ENCODE measurements at places on chromosomes 12 and 14.

DNA sequence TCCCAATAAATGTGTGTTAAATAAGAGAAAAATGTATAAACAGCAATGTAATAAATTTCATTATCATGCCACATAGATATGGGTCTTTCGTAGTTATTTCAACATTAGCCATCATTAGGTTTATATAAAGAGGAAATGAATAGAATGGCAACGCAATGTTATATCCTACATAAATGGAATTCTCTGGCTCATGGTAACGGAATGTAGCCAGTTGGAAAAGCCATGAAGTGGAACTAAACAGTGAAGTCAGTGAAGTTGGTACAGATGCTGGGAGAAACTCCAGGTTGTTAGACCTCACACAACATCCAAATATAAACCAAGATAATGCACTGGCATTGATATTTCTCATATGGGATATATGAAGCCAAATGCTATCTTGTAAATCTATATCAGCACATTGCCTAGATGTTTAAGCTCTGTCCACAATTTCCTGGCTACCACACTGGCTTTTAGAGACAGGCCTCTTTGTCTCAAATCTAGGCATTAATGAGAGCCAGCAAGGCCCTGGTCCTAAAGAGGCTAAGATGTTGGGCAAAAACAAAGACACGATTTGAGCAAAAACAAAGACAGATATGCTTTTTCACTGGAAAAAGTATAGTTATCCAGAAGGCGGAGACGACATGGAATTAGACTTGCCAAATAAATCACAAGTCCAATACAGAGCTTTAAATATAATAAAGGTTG, 861.0 kb downstream of the RPS29 start:
- peak; percentile 45 for DNase-seq

GRCh38 chr14:85242666-85243065, 287.3 kb upstream of the FLRT2 start:
- no peak for DNase-seq

GRCh38 chr14:59507752-59508103, 23.4 kb downstream of the JKAMP start:
- DNase-seq: no peak

- DNase-seq: no peak
These were observed 31.3 kb downstream of the CYP46A1 start for GRCh38 chr14:99715266-99716000.

- DNase-seq: no peak
These were observed 52.9 kb downstream of the STAB2 start for GRCh38 chr12:103639983-103640382.

- DNase-seq: no peak
These were observed 167.1 kb downstream of the CHST11 start for GRCh38 chr12:104623883-104624282.

DNA sequence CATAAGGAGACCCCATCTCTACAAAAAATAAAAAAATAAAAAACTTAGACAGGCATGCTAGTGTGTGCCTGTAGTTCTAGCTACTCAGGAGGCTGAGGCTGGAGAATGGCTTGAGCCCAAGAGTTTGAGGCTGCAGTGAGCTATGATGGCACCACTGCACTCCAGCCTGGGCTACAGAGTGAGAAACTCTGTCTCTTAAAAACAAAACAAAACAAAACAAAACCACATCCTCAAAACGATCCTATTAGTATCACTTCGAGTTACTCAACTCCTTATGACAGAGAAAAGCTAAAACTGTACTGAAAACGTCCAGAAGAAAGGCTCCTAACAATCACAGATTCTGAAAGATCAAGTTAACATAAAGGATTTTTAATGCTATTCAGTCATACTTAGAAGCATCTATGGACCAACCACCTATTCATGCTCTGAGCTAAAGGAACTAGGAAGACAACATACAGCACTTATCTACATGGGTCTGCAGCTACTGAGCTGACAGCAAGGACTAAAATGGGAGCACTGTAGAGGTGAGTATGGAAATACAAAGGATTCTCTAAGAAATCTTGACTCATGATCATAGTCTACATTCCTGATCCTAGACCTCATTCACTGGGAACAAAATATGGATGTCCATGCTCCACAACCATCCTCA, 75.3 kb upstream of the DUSP6 start:
- DNase-seq: peak; percentile 18

GRCh38 chr12:84994426-84994825, 41.7 kb downstream of the TSPAN19 start:
- DNase-seq: peak; percentile 81

- peak; percentile 70 for DNase-seq
These were observed 6.3 kb upstream of the ITGB7 start for GRCh38 chr12:53213348-53213747.

DNA sequence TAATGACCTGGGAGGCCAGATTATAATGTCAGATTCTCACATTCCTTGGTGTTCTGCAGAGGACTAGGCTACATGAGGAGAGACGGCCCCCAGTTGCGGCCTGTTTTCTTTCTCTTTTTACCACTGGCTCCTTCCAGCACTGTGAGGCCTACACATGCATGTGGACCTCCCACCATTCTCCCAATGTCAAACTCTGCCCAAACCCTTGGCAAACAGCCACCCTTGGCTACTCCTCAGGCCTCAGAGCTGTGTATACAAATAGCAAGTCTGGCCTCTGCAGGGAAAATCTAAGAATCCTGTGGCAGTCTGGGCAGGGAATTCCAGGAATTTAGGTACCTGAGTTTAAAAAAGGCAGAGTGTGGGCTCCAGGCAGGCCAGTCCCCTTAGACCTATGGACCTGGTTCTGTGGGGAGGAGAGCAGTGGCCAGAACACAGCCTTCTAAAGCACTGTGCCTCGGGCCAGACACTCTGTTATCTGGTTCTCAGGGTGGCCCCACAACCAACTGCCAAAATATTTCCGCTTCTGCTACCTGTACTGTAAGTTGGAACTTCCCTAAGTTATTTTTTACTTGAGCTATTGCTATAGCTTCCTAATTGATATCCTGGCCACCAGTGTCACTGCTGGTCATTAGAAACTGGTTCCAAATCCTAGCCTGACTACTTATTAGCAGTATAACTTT, 19.9 kb upstream of the NEDD1 start:
- DNase-seq: no peak

DNA sequence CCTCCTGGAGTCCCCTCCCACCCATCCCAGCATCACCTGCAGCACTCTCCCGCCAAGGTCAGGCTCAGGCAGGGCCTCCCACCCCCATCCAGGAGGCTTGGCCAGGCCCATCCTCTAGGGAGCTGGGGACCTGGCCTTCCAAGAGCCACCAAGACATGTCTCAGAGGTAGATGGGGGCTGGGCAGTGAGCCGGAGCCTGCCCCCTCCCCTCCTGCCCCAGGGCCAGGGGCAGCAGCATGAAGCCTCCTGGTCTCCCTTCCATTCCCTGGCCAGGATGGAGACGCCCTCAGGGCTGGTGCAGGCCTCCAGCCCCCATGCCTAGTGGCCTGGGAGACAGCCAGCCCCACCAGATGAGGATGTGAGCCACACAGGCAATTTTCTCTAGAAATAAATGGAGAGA, 69.3 kb upstream of the C14orf180 start:
- no peak for DNase-seq

DNA sequence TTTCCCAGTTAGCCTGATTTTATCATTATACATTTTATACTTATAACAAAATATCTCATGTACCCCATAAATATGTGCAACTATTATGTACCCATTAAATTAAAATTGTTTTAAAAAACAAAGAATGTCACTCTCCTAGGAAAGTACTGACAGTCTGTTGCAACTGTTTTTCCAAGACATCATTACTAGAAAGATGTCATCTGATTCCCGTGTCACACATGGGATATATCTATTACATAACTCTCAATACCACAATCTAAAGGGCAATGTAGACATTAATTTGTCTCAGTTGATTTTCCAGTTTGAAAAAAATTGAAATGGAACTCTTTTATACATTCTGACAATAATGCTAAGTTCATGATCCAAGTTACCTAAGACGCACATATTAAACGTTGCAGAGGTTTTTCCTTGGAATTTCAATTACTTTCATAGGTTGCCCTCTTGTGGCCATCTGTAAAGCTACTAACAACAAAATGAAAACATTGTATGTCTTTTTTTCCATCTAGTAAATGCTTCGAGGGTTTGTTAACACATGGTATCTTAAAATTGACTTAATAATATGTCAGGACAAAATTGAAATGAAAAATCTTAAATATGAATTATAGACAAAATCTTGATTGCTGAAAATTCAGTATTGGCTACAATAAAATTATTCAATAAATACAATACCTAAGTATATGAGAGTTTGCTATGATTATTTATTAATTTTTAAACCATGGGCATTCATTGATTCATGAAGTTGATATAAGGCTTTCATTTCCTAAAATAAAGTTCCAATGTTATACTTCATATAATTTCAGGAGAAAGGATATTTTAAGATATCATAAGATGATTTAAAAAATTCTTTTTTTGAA, 131.6 kb downstream of the PPFIA2 start:
- peak; percentile 60 for DNase-seq

DNA sequence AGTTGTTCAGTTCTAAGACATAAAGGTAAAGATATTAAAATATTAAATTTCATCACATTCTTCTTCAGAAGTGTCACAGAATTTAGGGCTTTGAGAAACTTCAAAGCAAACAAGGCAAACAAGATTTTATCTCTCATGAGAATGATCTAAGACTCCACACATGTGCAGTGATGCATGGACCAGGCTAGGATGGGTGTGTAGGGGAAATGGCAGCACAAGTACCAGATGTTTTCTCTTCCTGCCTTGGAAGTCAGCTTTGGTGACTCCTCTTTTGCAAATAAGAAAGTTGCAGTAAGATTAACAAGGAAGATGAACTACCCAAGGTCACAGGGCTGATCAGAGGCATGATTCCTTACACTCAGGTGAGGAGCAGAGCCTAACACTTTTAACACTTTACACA, 163.8 kb upstream of the LMNTD1 start:
- DNase-seq: no peak

DNA sequence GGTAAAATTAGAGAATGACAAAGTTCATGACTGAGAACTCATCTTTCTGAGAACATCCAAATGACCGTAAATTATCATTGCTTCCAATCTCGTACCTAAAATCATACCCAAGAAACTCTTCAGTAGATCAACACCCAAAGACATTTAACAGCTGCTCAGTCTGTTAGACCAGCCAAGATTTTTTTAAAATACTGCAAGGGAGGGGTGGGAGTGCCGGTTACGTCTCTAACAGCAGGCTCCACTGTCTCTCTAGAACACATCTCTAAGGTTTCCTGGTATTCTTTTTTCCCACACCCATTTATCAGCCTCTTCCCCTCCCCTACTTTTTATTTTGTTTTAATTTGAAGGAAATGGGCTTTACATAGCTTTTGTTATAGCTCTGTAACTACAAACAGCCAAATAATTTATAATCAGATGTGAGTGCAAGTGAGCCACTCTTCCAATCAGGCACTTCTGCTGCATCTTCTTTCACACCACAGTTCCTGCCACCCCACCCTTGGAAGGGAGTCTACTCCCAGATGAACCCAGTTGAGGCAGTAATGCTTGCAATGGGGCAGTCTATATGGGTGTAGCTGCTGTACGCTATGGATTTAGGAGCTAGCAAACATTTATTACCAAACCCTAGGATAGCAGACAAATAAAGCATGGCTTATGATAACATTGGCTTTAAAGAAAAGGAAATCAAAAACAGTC, 21.9 kb downstream of the PTPRB start:
- no peak for DNase-seq

GRCh38 chr12:42798811-42799438, 209.4 kb upstream of the PRICKLE1 start:
- DNase-seq: peak; percentile 71

DNA sequence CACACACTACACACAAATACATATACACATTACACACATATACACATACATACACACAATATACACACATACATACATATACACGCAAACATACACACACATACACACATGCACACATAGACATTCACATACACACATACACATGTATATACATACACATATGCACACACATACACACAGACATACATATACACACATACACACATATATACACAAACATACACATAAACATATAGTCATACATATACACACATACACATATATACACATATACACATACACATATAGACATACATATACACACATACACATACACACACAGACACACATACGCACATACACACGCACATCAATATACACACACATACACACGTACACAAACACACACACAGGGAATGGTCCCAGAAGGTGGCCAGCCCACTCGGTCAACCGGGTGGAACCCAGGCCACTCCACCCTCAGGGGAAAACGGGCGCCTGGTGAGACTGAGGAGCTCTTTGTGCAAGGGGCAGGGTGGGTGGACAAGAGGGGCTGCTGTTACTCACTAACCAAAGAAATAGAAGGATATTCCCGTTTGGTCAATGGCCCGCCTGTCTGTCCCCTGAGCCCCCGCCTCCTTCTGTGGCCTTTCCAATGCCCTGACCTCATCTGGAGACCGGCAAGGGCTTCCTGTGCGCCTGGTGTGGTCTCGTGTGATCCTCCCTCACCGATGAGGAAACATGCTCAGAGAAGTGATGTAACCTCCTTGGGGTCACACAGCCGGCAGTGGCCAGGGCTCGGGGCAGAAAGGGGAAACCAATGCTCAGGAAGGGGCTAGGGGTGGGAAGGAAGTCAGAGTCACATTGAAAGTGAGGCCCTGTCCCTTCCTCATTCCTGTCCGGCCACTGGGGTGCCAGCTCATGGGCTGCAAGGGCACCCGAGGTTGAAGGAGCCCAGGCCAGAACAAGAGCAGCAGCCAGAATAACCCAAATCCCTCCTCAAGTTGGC, 5.3 kb downstream of the TRPV4 start:
- peak; percentile 66 for DNase-seq

DNA sequence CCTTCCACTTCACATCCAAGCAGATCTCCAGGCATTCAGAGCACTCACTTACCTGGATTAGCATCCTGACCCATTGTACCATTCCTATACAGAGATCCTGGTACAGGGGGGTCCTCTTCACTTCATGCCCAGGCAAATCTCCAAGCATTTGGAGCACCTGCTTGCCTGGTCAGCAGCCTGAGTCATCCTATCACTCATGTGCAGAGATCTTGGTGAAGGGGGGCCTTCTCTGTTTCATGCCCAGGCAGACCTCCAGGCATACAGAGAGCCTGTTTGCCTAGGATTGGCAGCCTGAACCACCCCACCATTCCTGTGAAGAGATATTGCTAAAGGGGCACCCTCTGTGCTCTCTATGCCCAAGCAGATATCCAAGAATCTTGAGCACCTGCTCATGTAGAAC, 111.1 kb upstream of the CCDC175 start:
- DNase-seq: no peak

GRCh38 chr12:96136725-96137378, 57.3 kb upstream of the ELK3 start:
- peak; percentile 29 for DNase-seq

GRCh38 chr14:59356767-59357166, 108.4 kb downstream of the GPR135 start:
- no peak for DNase-seq

All from iris pigment epithelial cell (primary cell).